Naive thymus-derived CD8-positive, alpha-beta T cell (primary cell): ENCODE measurements at places on chromosomes 12 and 14. TPM values are rescaled to one million over a fixed set of nuclear protein-coding genes. Genes with fewer than 3 reads are reported as not detected.

The GRIN2B gene
- polyA plus RNA-seq: not detected

DNA sequence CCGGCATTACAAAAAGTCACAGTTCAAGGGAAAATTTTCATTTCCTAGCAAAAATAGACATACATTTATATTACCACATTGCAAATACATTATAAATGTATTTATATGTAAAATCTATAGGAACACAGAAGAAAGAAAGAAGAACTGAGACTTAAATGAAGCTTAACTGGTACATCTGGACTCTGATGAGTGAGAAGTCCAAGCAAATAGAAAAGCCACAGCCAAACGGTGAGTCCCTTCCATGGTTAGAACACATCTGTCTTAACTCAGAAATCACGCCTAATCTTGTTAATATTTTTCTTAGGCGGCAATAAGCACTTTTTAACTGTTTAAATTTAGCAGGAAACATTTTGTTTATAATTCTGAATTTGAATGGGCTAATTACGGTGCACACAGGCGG, 9.4 kb upstream of the KLRB1 start:
- peaks cover 4% of the 10 kb centered on the region for H3K36me3 ChIP-seq
- no peaks in the 10 kb centered on the region for H3K27me3 ChIP-seq
- peaks cover 73% of the 10 kb centered on the region for H3K4me1 ChIP-seq
- no peak for DNase-seq

- DNase-seq: no peak
- no peaks in the 10 kb centered on the region for H3K36me3 ChIP-seq
- H3K27me3 ChIP-seq: no peaks in the 10 kb centered on the region
- no peak overlapping the region for H3K4me3 ChIP-seq
These were observed 3.9 kb downstream of the ENTPD5 start for GRCh38 chr14:74015176-74015575.

DNA sequence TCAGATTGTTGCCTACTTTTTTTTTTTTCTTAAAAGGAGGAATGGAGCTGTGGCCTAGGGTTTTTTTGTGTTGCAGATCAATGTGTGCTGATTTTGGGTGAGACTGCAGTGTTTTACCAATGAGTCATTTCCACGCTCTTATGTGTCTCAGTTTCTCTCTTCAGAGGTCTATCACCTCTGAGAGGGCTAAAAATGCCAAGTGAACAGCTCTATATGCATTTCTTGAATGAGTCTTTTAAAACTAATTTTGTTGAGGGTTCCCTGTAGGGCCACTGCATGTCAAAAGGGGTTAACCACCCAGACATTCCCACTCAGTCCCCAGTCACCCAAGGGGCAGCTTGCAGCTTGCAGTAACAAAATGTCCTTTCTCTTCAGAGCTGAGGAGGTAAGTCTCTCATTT, 24.3 kb upstream of the GLIPR1L2 start:
- H3K27me3 ChIP-seq: no peaks in the 10 kb centered on the region
- H3K4me3 ChIP-seq: no peak overlapping the region
- no peaks in the 10 kb centered on the region for H3K4me1 ChIP-seq
- no peak for DNase-seq

- H3K27ac ChIP-seq: peak overlapping the region; percentile 97
- peaks cover 32% of the 10 kb centered on the region for H3K4me1 ChIP-seq
- peak; percentile 16 for DNase-seq
These were observed 603 bp downstream of the PABPN1 start for GRCh38 chr14:23321572-23322547.

DNA sequence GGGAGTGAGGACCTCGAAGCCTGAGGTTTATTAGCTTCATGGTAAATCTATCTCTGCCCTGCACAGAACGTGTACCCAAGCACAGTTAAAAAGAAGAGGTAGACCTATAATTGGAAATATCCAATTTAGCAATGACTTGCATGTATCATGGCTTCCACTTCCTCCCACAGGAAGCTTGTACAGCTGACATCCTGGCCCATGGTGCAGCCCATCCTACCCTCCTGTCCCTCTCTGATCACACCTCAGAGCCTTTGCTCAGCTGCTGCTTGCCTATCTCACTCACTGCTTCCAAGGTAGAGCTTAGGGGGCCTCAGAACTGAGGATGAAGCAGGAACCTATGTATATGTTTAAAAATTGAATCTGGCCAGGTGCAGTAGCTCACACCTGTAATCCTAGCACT, 4.3 kb upstream of the BCDIN3D start:
- H3K36me3 ChIP-seq: no peaks in the 10 kb centered on the region
- no peaks in the 10 kb centered on the region for H3K27me3 ChIP-seq
- H3K27ac ChIP-seq: no peak overlapping the region
- peak overlapping the region; percentile 32 for H3K4me3 ChIP-seq
- peaks cover 22% of the 10 kb centered on the region for H3K4me1 ChIP-seq

- no peaks in the 10 kb centered on the region for H3K27me3 ChIP-seq
- no peak for DNase-seq
- no peaks in the 10 kb centered on the region for H3K36me3 ChIP-seq
- H3K27ac ChIP-seq: no peak overlapping the region
These were observed 262.7 kb downstream of the SYT1 start for GRCh38 chr12:79127271-79127751.

- peak overlapping the region; percentile 85 for H3K27ac ChIP-seq
- no peaks in the 10 kb centered on the region for H3K27me3 ChIP-seq
- H3K4me3 ChIP-seq: peak overlapping the region; percentile 49
- DNase-seq: no peak
- no peaks in the 10 kb centered on the region for H3K36me3 ChIP-seq
These were observed 25.8 kb downstream of the RIN3 start for GRCh38 chr14:92539419-92539818.

DNA sequence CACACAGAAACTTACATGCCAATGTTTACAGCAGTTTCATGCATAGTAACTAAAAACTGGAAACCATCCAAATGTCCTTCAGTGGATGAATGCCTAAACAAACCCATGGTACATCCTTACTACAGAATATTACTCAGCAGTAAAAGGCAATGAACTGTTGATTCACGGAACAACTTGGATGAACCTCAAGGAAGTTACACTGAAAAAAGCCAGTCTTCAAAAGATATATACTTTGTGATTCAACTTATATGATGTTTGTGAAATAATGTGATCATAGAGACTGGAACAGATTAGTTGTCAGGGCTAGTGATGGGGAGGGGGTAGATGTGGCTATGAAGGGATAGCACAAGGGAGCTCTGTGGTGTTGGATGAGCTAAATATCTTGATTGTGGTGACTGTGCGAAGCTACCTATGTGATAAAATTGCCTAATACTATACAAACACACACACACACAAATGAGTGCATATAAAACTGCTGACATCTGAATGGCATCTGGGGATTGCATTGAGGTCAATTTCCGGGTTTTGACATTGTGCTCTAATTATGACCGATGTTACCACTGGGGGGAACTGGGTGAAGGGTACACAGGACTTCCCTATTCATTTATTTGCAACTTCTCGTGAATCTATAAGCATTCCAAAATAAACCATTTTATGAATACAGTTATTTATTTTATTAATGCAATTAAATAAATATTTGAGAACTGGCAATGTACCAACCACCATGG, 94.3 kb downstream of the RIN3 start:
- peaks cover 41% of the 10 kb centered on the region for H3K4me1 ChIP-seq
- peak overlapping the region; percentile 15 for H3K27ac ChIP-seq
- no peaks in the 10 kb centered on the region for H3K27me3 ChIP-seq
- peaks cover 20% of the 10 kb centered on the region for H3K36me3 ChIP-seq
- no peak for DNase-seq
